ENCODE measurements at places on chromosomes 2 and 18.

GRCh38 chr2:37326285-37326684 lies 1.7 kb upstream of the PRKD3 start:
- DNase-seq = no peak

GRCh38 chr18:74146756-74147155 lies 878 bp downstream of the FBXO15 start:
- no peak for DNase-seq

DNA sequence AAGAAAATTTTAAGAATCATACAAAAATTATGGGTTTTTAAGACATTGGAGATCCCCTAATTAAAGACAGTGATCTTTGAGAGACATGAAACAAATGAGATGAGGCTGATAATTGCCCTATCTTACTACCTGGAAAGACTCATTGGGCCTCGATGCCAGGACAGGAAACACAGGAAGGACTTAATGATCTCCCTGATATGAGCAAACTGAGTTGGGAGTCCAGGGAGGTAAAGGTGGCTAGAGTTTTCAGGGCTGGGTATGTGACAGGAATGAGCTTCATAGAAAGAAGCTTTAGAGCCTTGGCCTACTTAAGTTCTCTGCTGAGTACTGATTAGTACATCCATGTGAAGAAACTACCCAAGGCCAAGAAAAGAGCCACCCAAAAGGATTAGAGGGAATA lies 40.6 kb upstream of the GULP1 start:
- DNase-seq = no peak

- no peak for DNase-seq
Observed at GRCh38 chr2:219435701-219436100, 1.1 kb downstream of the SPEG start.

DNA sequence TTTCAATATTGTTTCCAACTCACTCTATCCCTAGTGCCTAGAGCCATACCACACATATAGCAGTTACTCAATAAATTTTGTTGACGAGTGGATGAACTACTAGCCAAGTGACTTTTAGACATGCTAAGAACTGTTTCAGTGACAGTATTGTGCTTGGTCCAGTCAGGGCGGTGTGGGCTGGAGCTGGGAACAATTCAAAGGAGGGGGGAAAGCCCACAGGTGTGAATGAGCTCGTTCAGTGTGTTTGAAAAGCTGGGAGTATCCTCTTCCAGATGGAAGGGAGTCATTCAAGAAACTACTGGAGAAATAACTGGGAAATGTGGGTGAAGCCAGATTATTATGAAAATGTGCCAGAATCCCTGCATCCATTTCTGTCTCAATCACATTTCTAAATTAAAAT lies 1.7 kb upstream of the SERPINE2 start:
- DNase-seq = no peak
